H7 (cell line): ENCODE measurements at places on chromosomes 1 and 21. TPM values are rescaled to one million over a fixed set of nuclear protein-coding genes. Genes with fewer than 3 reads are reported as not detected.

CYP4A22 gene
- total RNA-seq = not detected in 2 replicates

ZNF648 gene
- 0.21 and 0.26 TPM in 2 replicates for total RNA-seq

PHF13 gene
- 36.6 and 44.5 TPM in 2 replicates for total RNA-seq

SLC35F3 gene
- total RNA-seq = 4.6 and 7.2 TPM in 2 replicates

GRCh38 chr1:179313004-179313403 is 19.4 kb downstream of the SOAT1 start:
- DNase-seq = no peak

GRCh38 chr1:239804266-239804665 is 287.4 kb upstream of the FMN2 start:
- no peak for DNase-seq

- DNase-seq = no peak
Measured at GRCh38 chr1:42282024-42282579, 52.9 kb downstream of the FOXJ3 start.

- DNase-seq = peak; percentile 88
Measured at GRCh38 chr1:110155878-110156522, 5.7 kb downstream of the SLC6A17 start.

DNA sequence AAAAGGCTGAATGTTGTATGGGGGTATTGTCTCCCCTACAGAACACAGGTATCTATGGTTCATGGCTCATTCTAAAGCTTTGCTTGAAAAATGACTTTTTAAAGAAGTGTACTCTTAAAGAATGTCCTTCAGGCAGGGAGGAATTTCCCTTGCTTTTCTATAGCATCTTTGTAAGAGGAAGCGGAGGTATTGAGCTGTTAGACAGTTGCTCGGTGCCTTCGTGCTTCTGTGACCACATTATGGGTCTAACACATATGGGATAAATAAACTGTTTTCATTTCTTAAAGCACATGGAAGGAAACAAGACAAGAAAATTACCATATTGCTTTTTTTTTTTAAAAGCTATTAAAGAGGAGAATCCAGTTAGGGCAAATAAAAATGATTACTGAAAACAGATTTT is 182.9 kb downstream of the NTNG1 start:
- no peak for DNase-seq

DNA sequence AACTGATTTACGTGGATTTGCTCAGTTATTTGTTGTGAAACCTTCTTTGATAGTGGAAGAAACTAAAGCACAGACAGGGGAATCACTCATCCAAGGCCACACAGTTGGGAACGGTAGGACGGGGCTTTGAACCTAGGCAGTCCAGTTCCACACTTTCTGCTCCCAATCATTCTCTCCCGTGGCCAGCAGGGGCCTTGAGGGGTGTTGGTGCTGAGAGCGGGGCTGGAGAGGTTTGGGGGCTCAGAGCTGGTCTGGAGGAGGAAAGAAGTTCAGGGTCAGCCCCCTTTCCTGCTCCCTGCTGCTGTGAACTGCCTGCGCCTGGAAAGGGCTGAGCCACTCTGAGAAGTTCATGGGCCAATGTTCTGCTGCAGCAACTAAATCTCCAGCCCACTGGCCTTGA is 31.4 kb upstream of the ACTL8 start:
- peak; percentile 50 for DNase-seq

GRCh38 chr21:33854604-33855003 is 61.0 kb downstream of the ATP5PO start:
- DNase-seq = no peak

DNA sequence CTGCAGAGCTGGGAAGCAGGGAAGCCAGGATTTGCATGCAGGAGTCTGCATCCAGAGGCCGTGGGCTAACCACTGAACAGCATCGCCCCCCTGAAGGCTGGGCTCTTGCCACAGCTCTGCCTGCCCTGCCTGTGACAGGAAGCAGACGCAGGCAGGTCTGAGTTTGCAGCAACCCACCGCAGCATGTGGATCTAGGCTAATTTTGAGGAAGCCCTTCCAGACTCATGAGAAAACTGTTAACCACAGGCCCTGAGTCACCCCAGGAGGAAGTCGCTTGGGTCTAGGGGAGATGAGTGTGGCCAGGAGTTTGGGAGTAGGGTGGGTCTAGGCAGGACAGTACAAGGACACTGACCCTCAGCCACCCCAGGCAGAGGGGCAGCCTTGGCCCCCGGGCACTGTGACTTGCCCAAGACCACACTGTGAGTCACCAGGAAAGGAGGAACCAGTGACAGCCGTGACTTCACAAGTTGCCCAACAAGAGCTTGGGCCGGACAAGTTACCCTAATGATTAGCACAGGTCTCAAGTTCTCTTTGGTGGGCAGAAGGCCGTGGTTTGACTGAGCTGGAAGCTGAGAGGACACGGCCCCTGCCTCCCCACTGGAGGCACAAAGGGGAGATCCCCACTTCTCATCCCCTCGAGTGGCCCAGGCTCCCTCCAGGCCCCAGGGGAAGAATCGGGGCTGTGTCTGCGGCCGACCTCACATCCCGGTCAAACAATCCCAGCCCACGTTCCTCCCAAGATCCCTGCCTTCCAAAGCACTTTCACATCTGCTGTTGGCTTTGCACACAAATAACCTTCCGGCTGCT is 826 bp downstream of the LAPTM5 start:
- no peak for DNase-seq

DNA sequence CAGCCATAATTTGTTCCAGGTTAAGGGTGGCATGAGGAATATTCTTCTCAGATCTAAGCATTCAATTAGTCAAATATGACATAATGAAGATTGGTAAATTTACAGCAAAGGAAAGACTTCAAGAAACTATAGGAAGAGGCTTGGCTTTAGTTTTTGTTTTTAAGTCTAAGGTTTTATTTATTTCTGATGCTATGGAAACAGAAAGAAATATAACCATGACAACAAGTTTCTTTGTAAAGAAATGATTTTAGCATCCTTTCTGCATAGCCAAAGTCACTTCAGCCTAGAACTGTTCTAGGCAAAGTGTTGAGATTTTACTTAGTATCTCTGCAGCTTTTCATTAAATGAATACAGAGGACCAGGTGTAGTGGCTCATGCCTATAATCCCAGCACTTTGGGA is 27.7 kb downstream of the PEA15 start:
- DNase-seq = no peak

DNA sequence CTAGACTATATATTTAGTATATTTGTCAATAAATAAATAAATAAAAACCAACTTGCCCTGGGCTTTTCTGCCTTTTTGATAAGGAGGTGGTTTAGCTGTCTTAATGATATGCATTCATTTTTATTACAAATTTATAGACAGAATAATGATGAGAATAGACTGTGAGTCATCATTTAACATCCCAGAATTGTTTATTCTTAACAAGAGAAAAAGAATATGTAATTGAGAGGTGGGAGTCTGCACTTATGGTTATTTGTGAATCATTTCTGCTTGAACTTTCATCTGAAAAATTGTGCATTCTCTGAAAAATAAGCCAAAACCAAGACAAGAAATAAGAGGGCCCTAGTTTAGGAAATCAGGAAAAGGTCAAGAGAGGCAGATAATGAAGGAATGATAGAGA is 326.2 kb downstream of the COL11A1 start:
- DNase-seq = no peak

DNA sequence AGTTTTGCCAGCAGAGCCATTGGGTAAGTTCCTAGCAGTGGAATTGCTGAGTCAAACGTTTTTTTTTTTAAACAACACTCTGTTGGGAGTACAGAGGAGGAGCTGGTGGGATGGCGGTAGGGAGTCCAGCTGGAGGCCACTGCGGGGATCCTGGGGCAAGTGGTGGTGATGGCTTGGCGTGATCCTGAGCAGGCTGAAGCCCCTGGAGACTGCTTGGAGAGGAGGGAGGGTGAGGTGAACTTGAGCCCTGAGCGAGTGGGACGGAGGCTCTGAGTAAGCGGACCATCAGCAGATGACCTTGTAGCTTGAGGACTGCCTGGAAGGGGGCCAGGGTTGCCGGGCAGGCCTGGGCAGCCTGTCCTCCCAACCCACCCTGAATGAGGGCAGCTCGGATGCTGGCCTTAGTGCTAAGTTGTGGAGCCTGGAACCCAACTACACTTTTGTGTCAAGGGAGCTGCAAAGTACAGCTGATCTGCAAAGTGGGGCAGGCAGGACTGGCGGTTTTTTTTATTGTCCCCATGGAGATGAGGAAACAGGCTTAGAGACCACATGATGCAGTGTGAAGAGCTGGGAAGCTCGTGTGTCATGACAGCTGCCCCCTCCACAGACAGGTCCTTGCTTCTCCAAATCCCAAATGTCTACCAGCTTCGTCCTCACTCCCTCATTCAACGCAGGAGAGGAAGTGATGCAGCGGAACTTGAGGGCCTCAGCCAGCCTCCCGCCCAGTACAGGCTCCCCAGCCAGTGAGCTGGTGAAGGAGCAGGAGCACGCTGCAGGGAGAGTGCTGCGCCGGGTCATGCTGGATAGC is 20.2 kb downstream of the MRPL37 start:
- DNase-seq = no peak

- DNase-seq = no peak
Measured at GRCh38 chr1:2348346-2349325, 42.7 kb downstream of the MORN1 start.
